ENCODE measurements at places on chromosomes 1 and 21.

DNA sequence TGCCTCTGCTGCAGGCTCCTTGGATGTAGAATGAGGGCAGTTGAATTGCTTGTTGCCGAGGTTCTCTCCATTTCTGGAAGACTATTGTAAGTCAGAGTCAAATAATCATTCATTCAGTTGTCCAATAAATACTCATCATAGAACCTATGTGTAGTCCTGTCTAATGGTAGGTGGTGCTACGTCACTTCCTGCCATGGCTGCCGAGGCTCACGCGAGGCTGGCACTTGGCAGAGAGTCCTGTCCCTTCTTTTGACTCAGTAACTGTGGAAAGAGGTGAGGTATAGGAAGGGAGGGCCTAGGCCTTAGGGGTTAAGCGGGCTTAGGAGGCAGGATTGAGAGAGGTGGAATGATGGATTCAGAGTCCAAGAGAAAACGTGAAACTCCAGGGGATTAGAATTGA, 9.7 kb downstream of the ADARB1 start:
- no peak for DNase-seq

DNA sequence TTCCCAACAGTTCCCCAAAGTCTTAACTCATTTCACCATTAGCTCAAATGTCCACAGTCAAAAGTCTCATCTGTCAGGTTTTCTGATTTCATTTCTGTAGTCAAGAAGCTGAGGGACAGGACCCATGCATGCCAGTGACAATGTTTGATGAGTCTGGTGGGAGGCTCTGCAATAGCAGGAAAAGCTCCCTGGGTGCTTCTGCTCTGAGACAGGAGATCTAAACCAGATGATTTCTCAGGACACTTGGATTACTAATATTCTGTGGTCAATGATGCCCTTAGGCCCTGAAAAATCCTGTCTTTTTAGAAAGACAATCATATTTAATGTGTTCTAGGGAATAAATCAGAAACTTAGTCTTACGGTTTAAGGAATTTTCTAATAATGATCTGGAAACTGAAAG, 56.4 kb downstream of the PCBP3 start:
- no peak for DNase-seq

DNA sequence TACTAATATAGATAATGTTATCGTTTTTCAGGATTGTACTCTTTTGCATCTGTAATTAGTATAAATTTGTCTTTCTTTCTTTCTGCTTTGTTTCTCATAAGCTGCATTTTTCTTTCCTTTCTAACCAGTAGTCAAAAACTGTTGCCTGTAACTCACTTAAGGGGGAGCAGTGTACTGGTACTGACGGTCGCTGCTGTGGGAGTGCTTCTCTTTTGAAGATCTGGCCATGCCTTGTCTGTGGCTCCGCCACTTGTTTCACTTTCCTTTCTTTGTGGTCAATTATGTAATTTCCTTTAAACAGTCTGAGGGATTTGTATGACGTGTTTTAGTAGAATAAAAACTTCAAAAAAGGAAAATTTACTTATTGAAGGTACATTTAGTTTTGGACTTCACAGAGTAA, 37.0 kb downstream of the MIA3 start:
- no peak for DNase-seq

DNA sequence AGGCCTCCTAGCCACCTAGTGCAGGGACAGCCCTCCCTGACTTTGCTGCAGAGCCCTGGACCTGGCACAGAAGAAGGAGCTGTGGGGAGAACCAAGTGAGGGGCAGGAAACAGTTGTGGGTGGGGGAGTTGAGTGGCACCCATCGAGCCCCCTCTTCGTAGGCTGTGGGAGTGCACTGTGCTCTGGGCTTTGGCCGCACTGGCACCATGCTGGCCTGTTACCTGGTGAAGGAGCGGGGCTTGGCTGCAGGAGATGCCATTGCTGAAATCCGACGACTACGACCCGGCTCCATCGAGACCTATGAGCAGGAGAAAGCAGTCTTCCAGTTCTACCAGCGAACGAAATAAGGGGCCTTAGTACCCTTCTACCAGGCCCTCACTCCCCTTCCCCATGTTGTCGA, 1.2 kb downstream of the DUSP23 start:
- no peak for DNase-seq

GRCh38 chr1:91585982-91586381, 85.3 kb downstream of the CDC7 start:
- DNase-seq: no peak

DNA sequence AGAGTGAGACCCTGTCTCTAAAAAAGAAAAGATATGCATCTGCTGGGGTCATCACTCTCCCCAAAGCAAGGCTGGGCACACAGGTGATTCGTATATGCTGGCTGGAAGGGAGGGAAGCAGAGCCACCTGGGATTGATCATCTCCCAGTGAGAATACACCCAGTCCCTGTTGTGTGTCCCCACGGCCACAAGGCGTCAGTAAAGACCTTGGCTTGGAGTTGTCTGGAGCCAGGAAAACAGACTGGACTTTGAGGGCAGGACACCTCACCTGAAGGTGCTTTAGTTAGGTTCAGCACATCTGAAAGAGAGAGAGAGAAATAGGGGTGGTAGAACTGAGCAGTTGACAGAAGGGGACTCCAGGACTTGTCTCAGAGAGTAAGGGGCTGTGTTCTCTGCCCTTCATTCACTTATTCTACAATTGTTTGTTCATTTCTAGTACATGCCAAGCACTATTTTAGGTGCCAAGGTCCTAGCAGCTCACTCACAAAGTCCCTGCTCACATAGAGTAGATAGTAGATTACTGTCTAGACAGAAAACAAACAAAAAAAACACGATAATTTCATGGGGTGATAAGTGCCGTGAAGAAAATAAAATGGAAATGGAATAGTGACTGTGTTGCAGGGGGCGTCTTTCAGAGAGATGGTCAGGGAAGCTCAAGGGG, 13.5 kb downstream of the CITED4 start:
- DNase-seq: no peak

DNA sequence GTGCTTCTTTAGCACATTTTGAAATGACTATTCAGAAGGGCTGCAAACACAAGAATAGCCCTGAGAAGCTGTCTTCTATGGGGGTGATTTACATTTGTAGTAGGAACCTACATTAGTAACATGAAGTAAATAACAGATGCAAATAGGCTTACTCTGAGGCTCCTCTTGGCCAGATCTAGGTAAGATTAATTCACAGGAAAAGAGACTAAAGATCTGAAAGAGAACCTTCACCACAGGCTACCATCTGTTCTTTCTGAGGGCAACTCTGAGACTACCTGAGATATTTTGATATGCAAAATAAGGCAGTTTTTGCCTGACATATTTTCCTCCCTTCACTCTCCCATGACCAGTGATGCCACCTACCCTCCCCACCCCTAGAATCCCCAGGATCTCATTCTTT, 1267.8 kb downstream of the PLA2G4A start:
- DNase-seq: no peak

DNA sequence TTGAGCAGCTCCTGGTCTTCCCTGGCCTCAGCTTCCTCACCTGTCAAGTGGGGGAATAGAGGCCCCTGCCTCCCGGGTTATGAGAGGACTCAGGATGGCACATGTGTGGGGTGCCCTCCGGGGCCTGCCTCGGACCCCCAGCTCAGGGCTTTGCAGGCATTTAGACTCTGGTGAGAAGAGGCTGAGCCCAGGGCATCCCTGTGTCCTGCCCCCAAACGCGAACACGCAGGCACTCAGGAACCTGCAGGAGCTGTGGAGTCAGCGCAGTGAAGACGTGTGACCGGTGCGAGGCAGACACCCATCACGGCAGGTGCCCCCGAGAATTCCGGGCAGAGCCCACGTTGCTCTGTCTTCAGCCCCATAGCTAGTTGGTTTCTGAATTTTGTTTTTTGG, 5.5 kb upstream of the PEX10 start:
- no peak for DNase-seq

GRCh38 chr1:91133248-91133647, 111.4 kb upstream of the ZNF644 start:
- DNase-seq: no peak

GRCh38 chr1:1315435-1315954, 7.1 kb downstream of the PUSL1 start:
- no peak for DNase-seq

- DNase-seq: peak; percentile 46
Measured at GRCh38 chr1:940107-941014, 16.6 kb downstream of the SAMD11 start.

- no peak for DNase-seq
Measured at GRCh38 chr21:33943293-33943692, 27.7 kb upstream of the ATP5PO start.

DNA sequence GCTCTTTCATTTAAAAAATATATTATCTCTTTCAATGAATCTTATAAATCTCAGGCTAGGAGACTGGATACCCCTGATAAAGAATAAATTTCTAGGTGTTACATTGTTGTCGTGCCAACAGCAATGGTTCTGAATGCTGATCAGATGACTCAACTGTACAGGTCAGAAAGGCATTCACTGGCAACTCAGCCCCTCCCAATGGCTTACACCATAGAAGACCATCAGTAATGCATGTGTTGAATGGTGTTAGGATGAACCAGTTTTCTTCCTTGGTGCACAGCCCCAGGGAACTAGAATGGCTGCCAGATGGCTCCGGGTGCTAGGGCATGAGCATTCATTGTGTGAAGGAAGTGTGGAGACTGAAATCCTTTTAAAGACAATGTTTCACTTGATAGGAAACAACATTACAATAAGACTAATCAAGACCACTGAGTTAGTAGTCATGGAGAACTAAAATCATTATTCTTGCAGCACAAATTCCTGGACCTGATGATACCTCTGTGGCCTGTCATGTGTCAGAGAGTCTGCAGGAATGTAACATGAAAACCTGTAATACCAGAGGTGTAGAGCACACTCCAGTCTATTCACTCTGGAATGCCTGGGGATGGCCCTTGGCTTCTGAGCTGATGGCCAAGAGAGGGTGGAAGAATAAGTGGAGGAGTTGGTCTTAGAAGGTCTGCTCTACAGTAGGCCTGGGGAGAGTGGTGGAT, 187.7 kb upstream of the LMO4 start:
- DNase-seq: no peak

DNA sequence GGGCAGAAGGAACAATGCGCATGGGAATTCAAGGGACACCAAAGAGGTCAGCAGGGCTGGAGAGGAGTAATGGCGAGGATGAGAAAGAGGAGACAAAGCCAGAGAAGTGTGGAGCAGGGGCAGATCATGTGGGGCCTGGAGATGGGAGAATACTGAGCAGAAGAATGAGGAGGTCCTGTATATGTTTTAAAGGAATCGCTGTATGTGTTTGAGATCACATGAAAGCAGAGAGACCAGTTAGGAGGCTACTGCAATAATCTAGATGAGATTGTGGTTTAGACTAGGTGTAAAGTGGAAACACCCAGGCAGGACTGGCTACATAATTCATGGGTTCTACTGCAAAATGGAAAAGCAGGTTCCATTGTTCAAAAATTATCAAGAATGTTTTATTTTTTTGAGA, 33.3 kb upstream of the SLC30A10 start:
- DNase-seq: no peak

DNA sequence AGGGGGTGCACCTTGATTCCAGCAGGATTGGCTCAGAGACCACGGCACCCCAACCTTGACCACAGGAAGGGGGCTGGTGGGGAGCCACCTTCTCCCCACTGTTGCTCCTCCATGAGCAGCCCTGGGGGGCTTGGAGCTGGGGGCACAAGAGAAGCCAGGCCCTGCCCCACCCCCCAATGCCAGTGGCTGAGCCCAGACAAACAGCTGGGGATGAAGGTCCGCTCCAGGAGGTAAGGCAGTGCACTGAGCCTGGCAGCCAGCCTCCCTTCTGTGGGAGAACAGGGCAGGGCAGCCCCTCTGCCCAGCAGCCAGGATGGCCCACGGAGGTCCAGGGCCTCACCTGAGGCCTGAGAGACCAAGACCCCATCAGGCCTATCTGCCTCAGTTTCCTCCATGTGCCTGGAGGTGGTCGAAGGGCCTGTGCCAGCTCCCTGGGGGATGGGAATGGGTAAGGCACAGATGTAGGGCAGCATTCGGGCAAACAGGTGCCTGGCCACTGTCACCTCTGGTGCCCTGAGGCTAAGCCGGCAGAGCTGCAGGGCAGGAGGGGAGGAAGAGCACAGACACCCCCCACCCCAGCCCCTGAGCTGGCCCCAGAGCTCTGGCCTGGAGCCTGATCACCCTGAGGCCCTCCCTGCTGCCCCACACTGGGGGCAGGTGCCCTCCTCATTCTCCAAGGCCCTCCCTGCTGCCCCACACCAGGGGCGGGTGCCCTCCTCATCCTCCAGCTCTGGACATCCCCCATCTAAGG, 7.1 kb downstream of the ITGB2 start:
- no peak for DNase-seq

- DNase-seq: no peak
Measured at GRCh38 chr21:44011123-44011522, 986 bp upstream of the TRAPPC10 start.

- no peak for DNase-seq
Measured at GRCh38 chr1:109719337-109719837, 7.3 kb downstream of the GSTM5 start.

DNA sequence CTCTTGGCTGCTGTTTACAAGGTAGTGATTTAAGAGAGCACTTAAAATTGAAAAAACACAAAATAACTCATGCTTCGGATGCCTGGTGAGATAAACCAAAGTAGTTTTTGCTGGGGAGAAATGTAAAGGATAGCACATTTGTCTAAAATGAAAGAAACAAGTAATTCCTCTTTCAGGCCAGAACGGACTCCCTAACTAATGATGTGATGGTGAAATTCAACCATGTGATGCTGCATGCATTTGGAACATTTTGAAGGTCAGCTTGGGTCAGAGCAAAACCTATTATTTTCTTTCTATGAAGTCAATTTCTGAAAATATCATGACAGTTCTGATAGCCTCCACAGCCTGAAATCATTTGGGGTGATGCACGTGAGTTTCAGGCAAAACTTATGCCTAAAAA, 27.6 kb downstream of the NMNAT2 start:
- DNase-seq: no peak

GRCh38 chr1:195663549-195664280, 944.5 kb downstream of the KCNT2 start:
- DNase-seq: no peak

DNA sequence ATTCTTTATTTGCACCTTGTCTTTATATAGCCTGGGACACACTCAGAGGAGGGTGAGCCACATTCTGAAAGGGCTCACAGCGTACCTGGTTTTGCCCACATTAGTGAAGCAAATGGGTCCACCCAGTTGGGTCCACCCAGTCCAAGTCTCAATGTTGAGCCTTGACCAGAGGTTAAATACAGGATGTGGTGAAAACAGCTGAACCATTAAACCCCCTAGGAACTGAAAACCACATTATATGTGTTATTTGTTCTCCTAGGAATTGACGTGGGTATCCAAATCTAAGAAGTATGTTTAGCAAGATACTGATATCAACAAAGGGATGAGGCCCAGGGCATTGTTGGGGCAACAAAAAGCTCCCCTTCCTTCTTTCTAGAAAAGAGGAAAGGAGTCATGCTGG, 83.8 kb downstream of the SETD4 start:
- no peak for DNase-seq

- no peak for DNase-seq
Measured at GRCh38 chr1:153748903-153749302, 21.1 kb downstream of the INTS3 start.

GRCh38 chr21:42039470-42039901, 29.3 kb upstream of the ZBTB21 start:
- no peak for DNase-seq

- DNase-seq: no peak
Measured at GRCh38 chr1:38243106-38243505, 196.5 kb upstream of the POU3F1 start.

Data from activated B cell treated with CpG ODN at 0.5 μM for 24 hours (primary cell).